GM12892 (cell line): ENCODE measurements at places on chromosomes 11 and 22.

- no peak for DNase-seq
Measured at GRCh38 chr11:76237914-76238313, 31.6 kb upstream of the WNT11 start.

- DNase-seq = no peak
Measured at GRCh38 chr11:75063741-75064314, 32.8 kb downstream of the OR2AT4 start.

- no peak for DNase-seq
Measured at GRCh38 chr22:32748509-32748908, 53.0 kb upstream of the TIMP3 start.

DNA sequence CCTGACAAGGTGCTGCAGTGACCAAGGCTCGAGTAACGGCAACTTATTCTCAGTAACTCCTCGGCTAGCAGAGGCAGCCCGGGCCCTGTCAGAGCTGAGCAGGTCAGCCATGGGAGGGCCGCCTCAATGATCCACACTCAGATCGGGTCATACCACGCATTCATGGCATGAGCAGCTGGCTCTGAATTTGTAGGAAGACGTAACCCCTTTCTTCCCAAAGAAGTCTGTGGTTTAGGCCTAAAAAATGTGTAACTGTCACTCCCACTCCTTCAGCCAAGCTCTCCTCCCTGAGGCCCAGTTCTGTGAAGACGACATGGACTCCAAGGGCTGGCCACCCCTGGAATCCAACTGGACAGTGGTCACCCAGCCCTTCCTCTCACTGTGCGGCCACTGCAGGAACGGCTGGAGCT is 30.0 kb downstream of the PPP2R1B start:
- DNase-seq = no peak

GRCh38 chr22:28112548-28113043 is 193.5 kb upstream of the PITPNB start:
- no peak for DNase-seq

DNA sequence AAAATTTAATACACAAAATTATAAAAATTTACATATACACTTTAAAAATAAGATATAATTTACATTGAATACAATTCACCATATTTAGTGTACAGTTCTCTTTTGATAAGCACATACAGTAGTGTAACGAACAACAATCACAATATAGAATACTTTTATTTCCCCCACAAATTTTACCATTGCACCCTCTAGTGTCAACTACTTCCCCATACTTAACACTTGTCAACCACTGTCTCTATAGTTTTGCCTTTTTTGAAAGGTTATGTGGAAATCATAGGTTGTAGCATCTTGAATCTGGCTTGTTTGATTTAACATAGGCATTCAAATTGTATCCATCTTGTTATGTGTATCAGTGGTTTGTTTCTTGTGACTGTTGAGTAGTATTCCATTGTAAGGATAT is 21.3 kb upstream of the PANX1 start:
- no peak for DNase-seq

GRCh38 chr11:2583605-2583958 is 116.2 kb downstream of the KCNQ1OT1 start:
- DNase-seq = peak; percentile 1

DNA sequence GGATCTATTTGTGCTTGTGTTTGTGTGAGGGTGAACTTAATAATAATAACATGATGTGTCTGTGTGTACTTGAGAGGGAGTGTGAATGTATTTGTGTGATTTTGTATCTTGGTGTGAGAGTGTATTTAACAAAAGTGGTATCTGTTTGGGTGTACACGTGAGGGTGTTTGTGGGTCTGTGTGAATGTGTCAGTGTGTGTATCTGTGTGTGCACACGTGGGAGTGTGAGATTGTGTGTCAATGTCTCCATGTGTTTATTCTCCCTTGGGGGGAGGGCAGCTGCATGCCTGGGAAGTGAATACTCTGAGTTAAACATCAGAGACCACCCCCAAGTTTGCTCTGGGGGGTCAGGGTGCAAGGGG is 15.0 kb upstream of the RPS19BP1 start:
- DNase-seq = no peak

- DNase-seq = no peak
Measured at GRCh38 chr22:36147196-36147791, 13.3 kb downstream of the APOL3 start.

DNA sequence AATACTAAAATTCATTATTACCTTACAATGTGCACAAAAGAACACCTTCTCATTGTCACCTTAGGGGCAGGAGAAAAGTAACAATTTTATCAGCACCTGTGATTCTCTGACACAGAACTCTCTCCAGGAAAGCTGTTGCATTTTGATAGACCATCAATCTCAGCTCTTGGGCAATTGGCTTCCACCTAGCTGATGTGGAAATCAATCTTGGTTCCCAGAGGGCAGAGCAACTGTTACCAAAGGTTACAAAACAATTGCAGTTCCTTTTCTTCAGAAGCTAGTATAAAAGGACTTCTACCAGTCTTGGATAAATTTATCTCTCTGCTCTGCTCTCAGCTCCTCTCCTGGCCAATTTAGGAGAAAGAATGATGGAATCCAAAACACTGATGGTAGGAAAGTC is 157.8 kb upstream of the DDI1 start:
- no peak for DNase-seq

- DNase-seq = no peak
Measured at GRCh38 chr11:75199412-75199955, 41.1 kb upstream of the TPBGL start.

DNA sequence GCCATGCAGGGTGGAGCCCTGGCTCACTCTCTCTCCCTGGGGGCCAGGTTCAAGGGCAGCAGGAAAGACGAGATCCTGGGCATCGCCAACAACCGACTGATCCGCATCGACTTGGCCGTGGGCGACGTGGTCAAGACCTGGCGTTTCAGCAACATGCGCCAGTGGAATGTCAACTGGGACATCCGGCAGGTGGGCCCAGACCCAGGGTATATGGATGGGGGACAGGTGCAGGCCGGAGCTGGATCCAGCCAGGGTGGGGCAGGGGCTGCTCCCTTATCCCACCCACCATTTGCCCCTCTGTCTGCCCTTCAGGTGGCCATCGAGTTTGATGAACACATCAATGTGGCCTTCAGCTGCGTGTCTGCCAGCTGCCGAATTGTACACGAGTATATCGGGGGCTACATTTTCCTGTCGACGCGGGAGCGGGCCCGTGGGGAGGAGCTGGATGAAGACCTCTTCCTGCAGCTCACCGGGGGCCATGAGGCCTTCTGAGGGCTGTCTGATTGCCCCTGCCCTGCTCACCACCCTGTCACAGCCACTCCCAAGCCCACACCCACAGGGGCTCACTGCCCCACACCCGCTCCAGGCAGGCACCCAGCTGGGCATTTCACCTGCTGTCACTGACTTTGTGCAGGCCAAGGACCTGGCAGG is 2.9 kb downstream of the TRPT1 start:
- no peak for DNase-seq

GRCh38 chr22:31244943-31245451 is 32.9 kb downstream of the LIMK2 start:
- DNase-seq = no peak

GRCh38 chr22:49296561-49296960 is 531.1 kb downstream of the BRD1 start:
- DNase-seq = no peak

DNA sequence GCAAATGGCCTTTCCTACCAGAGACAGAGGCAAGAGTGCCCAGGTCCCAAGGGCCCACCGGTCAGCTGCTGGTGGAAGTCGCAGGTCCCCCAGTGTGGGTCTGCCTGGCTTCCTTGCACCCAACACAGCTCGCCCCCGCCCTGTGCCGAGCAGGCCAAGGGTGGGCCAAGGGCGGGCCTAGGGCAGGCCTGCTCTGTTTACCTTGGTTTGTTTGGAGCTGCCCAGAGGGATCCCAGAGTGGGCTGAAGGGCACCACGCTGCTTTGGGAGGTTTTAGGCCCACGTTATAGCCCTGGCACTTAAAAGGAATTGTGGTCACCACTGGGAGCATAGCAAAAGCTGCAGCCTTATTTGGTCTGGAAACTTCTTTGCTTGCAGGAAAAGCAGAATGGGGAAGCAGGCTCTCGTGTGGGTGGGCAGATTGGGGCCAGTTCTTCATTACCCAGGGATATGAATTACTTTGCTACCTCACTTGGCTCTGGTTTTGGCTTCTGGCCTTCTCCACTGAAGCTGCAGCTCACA is 38.0 kb downstream of the MRGPRD start:
- DNase-seq = no peak
